ENCODE measurements at places on chromosomes 16 and 17. TPM values are rescaled to one million over a fixed set of nuclear protein-coding genes. Genes with fewer than 3 reads are reported as not detected.

TLCD2 gene
- total RNA-seq: 0.26 TPM

GRCh38 chr16:28158136-28158535, 53.6 kb downstream of the XPO6 start:
- H3K27ac ChIP-seq: no peak overlapping the region
- no peaks in the 10 kb centered on the region for H3K27me3 ChIP-seq
- no peak for DNase-seq
- H3K4me1 ChIP-seq: no peaks in the 10 kb centered on the region
- H3K4me3 ChIP-seq: no peak overlapping the region
- peaks cover 30% of the 10 kb centered on the region for H3K36me3 ChIP-seq

GRCh38 chr16:48053418-48053745, 102.4 kb downstream of the ABCC12 start:
- H3K4me3 ChIP-seq: peak overlapping the region; percentile 57
- H3K27ac ChIP-seq: peak overlapping the region; percentile 76
- no peaks in the 10 kb centered on the region for H3K36me3 ChIP-seq

DNA sequence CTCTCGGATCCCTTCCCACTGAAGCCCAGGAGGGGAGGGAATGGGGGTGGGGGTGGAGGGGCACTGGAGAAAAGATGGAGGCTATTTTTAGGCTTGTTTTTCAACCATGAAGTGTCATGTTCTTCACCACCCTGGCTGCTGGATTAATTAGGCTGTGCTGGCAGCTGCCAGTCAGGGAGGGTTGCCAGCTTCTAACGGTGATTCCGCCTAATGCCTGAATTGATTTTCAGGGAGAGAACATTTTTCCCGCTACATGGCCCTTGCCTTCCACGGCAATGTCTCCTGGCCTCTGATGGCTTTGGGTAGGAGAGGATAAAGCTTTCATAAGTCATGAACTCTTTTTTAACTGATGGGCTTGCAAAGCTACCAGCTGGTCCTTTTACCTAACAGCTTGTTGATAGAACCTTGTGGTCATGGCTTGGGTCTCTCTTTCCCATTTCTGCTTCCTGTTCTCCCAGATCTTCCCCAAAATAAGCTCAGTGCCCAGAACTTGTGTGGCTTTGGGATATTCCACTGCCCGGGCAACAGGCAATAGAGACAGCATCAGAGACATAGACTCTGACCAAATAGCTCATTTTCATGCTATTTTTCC, 167.4 kb downstream of the PITPNC1 start:
- no peak overlapping the region for H3K4me3 ChIP-seq
- no peaks in the 10 kb centered on the region for H3K4me1 ChIP-seq
- H3K27ac ChIP-seq: no peak overlapping the region
- H3K27me3 ChIP-seq: no peaks in the 10 kb centered on the region
- DNase-seq: peak; percentile 39
- no peaks in the 10 kb centered on the region for H3K36me3 ChIP-seq

GRCh38 chr17:55324296-55324978, 59.7 kb downstream of the HLF start:
- DNase-seq: peak; percentile 51
- H3K27me3 ChIP-seq: no peaks in the 10 kb centered on the region
- H3K4me1 ChIP-seq: no peaks in the 10 kb centered on the region

DNA sequence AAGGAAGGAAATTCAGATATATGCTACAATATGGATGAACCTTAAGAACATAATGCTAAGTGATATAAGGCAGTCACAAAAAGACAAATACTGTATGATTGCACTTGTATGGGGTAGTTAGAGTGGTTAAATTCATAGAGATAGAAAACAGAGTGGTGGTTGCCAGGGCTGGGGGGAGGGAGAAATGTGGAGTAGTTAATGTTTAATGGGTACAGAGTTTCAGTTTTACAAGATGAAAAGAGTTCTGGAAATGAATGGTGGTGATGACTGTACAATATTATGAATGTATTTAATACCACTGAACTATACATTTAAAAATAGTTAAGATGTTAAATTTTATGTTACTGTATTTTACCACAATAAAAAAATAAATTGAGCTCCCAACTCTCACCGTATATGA, 157.9 kb downstream of the TOX3 start:
- DNase-seq: no peak
- H3K4me1 ChIP-seq: peaks cover 2% of the 10 kb centered on the region
- no peak overlapping the region for H3K4me3 ChIP-seq
- no peak overlapping the region for H3K27ac ChIP-seq
- no peaks in the 10 kb centered on the region for H3K36me3 ChIP-seq

DNA sequence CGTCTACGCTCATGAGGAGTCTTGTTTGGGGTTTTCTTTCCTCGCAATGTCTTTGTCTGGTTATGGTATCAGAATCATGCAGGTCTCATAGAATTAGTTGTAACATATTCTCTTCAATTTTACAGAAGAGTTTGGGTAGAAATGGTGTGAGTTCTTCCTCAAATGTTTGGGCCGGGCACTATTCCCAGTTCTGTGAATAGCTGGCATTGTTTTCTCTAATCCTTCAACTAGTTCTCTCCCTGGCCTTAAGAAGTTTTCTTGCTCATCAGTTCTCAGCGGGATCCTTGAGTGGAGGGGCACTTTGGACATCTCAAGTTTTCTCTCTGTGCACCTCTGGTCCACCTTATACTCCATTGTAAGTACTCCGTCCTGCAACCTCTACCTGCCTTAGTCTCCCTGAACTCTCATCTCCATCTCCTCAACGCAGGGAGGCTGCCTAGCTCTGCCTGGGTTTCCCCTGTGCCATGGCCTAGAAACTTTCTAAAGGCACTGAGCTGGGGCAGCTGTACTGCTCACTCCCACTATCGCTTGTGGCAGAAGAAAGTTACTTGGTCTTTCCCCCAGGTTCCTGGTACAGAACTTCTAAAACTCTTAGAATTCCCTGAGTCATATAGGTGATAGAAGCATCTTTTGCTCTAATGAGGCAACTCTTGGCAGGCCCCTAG, 16.9 kb downstream of the NSMCE1 start:
- no peaks in the 10 kb centered on the region for H3K4me1 ChIP-seq
- DNase-seq: peak; percentile 17
- H3K27ac ChIP-seq: no peak overlapping the region
- H3K36me3 ChIP-seq: no peaks in the 10 kb centered on the region
- H3K4me3 ChIP-seq: no peak overlapping the region

- peaks cover 6% of the 10 kb centered on the region for H3K27me3 ChIP-seq
- H3K4me1 ChIP-seq: no peaks in the 10 kb centered on the region
- no peaks in the 10 kb centered on the region for H3K36me3 ChIP-seq
- no peak overlapping the region for H3K4me3 ChIP-seq
- H3K27ac ChIP-seq: no peak overlapping the region
These were observed 31.8 kb upstream of the SDR42E2 start for GRCh38 chr16:22130528-22130927.

- no peak overlapping the region for H3K27ac ChIP-seq
- no peaks in the 10 kb centered on the region for H3K36me3 ChIP-seq
- no peak for DNase-seq
These were observed 386.7 kb upstream of the ZFHX3 start for GRCh38 chr16:73434621-73435020.

DNA sequence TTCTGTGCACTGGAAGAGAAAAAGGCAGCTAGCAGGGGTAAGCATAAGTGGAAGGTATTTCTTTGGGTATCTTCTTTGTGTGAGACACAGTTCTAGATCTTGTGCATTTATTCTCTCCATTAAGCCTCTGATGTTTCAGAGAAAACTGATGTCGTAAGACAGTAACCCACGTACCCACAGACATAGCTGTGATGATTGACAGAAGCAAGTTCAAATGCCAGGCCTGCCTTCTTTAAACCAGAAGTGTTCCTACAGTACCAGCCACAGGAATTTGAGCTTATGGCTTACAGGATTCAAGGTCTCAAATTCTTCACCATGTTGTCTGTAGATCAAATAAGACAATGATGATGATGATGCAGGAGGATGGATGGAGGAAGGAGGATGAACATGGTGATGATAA, 161.4 kb upstream of the KCNJ16 start:
- H3K4me3 ChIP-seq: no peak overlapping the region
- H3K27me3 ChIP-seq: no peaks in the 10 kb centered on the region
- no peaks in the 10 kb centered on the region for H3K36me3 ChIP-seq
- H3K4me1 ChIP-seq: no peaks in the 10 kb centered on the region
- H3K27ac ChIP-seq: no peak overlapping the region

Measured in endodermal cell (in vitro differentiated cells).